Stimulated activated CD4-positive, alpha-beta T cell treated with anti-CD3 and anti-CD28 coated beads, Interleukin-1b, Interleukin-23, amount 100 ng/mL, for 4 hours (primary cell): ENCODE measurements at places on chromosomes 6 and 20.
A peak's percentile ranks its signal among the peaks of the same experiment; 100 is the strongest.

DNA sequence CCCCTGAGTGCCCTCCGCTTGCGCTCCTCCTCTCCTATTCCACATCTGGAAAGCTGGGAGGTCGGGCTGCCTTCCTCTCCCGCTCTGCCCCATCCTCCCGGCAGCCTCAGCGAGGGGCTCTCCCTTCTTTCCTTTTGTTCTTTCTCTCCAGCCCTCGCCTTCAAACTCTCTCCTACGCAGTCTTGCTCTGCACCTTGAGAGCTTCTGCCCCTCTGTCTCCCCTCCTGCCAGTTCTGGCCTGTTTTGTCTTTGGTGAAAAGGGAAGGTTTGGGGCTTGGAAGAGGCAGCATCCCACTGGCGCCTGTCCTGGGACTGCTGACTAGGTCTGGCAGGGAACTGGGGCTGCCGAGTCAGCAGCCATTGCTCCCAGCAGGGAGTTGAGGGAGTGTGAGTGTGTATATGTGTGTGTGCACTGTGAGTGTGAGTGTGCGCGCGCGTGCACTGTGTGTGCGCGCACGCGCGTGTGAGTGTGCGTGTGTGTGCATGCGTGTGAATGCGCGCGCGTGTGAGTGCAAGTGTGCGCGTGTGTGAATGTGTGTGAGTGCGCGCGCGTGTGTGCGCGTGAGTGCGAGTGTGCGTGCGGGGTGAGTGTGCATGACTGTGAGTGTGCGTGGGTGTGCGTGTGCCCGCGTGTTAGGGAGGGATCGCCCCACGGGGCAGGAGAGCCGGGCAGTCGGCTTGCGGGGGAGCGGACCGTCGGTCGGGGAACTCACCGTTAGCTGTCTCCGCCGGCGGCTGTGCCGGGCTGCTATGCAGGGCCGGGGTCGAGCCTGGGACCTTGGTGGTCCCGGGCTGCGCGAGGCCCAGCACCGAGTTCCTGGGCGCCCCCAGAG lies 523 bp downstream of the CPXM1 start:
- no peak for DNase-seq

DNA sequence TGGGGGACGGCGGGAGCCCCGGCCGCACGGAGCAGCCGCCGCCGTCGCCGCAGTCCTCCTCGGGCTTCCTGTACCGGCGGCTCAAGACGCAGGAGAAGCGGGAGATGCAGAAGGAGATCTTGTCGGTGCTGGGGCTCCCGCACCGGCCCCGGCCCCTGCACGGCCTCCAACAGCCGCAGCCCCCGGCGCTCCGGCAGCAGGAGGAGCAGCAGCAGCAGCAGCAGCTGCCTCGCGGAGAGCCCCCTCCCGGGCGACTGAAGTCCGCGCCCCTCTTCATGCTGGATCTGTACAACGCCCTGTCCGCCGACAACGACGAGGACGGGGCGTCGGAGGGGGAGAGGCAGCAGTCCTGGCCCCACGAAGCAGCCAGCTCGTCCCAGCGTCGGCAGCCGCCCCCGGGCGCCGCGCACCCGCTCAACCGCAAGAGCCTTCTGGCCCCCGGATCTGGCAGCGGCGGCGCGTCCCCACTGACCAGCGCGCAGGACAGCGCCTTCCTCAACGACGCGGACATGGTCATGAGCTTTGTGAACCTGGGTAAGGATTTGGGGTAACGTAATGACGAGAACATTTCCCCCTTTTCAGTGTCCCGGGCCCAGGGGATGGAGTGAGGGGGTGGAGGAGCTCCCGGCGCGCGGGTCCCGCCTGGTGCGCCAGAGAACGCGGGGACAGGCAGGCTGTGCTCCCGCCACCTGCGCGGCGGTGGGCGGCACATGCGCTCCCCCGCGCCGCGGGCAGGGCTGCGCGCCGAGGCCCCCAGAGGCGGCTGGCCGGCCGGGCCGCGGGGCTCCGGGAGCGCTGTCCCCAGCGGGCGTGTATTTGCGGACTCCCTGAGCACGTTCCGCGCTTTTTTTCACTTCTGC lies 1.4 kb downstream of the BMP6 start:
- peak; percentile 3 for DNase-seq

DNA sequence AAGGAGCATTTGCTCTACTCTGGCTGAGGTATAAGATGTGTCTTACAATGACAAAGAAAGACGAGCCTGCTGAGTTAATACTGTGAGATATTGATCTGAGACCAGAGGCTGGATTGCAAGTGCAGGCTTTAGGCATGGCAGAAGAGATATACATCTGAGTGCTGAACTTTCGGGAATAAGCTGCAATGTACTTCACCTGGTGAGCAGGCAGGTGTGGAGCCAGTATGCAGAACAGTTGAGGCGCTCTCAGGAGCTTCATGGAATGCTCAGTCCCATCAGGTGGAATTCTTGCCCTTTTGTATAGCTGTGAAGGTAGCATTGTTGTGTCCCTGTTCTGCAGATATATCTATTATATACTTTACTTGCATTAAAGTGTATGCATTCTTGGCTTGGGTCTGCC lies 179.3 kb upstream of the RIMS1 start:
- no peak for DNase-seq

DNA sequence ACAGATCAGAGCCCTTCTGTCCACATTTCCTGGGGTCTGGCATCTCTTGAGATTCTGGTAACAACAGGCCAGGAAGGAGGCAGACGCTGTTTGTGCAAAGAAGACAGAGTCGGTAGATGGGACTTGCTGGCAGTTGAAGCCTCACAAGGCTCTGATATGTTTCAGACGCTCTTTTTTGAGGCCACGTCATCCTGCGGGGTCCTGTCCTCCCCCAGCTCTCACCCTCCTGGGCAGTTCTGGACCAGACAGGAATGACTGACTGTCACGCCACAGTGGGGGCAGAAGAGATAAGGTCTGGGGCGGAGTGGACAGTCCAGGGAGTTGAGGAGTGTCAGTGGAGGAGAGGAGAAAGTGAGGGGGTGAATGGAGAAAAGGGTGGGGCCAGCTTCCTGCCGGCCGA lies 87.1 kb upstream of the SULF2 start:
- no peak for DNase-seq

GRCh38 chr6:117272032-117272866 lies 6.9 kb downstream of the VGLL2 start:
- no peak for DNase-seq

DNA sequence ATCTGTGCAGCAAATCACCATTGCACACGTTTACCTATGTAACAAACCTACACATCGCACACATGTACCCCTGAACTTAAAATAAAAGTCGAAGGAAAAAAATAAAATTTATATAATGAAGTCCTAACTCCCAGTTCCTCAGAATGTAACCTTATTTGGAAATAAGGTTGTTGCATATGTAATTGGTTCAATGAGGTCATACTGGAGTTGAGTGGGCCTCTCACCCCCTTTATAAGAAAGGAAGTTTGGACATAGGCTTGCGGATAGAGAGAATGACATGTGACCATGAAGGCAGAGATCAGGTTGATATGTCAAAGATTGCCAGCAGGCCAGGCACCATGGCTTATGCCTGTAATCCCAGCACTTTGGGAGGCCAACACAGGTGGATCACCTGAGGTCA lies 16.1 kb upstream of the ZBTB22 start:
- no peak for DNase-seq

- DNase-seq: no peak
These were observed 418.3 kb upstream of the POU3F2 start for GRCh38 chr6:98416027-98416426.

GRCh38 chr20:13991311-13991710 lies 897 bp upstream of the SEL1L2 start:
- DNase-seq: no peak

GRCh38 chr6:38012573-38012972 lies 193.0 kb downstream of the ZFAND3 start:
- peak; percentile 9 for DNase-seq

DNA sequence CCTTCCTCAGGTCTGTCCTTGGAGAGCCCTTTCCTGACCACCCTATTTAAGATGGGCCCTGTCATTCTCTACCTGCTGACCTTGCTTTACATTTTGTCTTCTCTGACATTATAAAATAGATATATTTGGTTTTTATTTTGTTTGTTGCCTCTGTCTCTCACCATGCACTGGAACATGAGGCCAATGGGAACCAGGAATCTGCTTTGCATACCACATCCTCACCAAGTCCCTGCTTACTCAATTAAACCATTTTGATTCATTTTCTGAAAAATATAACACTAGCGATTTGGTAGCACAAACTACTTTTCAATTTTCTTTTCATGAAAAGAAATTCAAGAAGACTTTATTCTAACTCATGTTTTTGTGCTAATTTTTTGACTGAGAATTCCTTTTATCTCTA lies 32.8 kb upstream of the POPDC3 start:
- DNase-seq: no peak

DNA sequence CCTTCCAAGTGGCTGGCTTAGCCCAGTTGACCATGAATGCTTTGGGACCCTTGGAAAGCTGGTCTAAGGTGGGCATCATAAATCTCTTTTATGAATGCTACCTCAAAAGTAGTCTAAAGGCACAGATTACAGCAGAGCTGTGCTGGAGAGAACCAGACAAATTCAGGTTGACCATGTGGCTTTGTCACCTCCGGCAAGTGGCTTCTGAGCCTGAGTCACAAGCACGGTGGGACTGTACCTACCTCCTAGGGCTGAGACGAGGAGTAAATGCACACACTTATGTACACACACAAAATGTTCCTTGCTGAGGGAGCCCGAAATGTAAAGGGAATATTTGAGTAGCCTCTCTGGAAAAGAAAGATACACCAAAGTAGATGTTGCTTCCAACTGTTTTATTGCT lies 155.9 kb downstream of the NFATC2 start:
- no peak for DNase-seq

GRCh38 chr6:143139239-143139784 lies 78.6 kb downstream of the AIG1 start:
- DNase-seq: no peak

DNA sequence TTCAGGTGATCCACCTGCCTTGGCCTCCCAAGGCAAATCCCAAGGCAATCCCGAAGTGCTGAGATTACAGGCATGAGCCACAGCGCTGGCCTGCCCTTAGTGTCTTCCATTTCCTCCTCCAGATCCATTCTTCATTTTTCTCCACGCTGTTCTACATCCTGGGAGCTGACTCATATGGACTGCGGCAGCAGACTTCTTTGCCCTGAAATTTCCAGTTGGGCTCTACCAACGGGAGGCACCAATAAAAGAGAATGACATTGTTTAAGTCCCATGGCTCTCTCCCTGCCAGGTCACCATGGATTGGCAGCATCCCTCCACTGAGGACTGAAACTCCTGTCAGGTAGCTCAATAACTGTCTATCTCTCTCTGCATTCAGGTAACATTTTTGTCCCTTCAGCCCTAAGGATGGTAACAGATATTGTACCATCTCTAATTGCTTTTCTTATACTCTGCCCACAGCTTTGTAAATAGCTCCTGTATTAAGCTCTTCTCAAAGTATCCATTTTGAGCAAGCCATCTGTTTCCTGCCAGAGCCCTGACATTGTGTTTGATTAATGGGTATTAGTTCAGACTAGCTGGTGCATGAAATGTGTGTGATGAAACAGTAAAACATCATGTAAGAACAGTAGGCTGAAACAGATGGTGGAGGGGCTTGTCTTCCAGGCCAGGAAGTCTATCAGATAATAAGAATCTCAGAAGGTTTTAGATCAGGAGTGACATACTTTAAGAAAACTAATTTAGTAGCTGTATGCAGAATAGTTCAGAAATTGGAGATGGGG lies 3.6 kb downstream of the TBCC start:
- DNase-seq: no peak
